ENCODE measurements at places on chromosomes 5 and 9.

- no peak for DNase-seq
Observed at GRCh38 chr5:66812291-66812690, 216.1 kb downstream of the MAST4 start.

DNA sequence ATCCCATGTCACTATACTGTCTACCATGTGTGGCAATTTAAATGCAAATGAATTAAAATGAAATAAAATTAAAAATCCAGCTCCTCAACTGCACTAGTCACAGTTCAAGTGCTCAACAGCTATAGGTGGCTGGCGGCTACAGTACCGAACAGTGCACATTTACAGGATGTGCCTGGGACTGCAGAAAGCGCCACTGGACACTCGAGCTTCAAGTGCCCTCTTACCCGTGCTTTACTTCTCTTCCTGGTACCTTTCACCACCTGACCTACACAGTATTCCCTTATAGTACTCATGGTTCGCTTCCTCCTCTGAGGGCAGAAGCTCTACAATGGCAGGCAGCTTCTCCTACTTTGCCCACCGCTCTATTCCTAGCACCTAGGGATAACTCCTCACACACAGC lies 166.6 kb downstream of the FANCC start:
- no peak for DNase-seq

DNA sequence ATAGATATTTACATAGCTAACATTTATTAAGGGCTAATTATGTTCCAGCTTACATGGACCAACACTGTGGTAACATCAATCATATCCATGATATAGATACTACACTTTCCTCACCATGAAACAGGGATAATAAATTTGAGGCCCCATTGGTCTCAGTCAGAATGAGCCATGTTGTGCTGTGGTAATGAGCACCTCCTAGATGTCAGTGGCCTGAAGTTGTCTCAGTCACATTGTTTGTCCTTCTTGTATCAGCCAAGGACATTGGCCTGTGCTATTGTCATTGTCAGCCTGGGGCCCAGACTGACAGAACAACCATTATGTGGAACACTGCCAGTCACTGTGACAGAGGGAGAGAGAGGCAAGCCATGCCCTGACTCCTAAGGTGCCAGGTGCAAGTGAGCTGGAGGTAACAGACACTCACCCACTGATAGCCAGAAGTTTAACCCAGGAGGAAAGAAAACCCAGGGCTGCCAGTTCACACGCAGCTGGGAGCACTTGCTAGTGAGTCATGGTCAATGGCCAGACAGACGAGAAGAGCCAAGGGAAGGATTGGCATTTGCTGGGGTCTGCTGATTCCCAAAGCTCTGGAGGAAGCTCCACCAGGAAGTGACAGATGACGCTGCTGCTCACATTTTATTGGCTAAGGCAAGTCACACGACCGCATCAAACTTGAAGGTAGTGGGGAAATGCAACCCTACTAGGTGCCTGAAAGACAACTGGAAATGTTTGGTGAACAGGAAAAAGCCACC lies 224.2 kb downstream of the MELK start:
- no peak for DNase-seq

DNA sequence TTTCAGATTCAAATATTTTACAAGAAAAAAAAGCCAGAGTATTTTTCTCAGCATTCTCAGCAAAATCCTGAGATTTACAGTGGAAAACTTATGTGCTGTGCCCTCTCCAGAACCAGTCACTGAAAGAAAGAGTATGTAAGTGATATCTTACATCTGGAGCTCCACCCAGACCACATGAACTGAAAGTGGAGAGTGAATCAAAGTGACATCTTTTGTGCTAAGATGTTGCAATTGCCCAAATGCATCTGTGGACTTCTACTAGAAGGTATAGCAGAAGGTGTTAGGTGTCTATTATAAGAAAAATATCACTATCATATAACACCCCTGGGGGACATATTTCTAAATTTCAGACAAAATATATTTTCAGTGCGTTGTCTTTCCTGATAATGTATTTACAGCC lies 49.0 kb upstream of the RIC1 start:
- peak; percentile 34 for DNase-seq

GRCh38 chr9:99859243-99859980 lies 37.7 kb downstream of the NR4A3 start:
- DNase-seq = no peak

- DNase-seq = no peak
Observed at GRCh38 chr5:173830421-173830820, 57.7 kb upstream of the CPEB4 start.

DNA sequence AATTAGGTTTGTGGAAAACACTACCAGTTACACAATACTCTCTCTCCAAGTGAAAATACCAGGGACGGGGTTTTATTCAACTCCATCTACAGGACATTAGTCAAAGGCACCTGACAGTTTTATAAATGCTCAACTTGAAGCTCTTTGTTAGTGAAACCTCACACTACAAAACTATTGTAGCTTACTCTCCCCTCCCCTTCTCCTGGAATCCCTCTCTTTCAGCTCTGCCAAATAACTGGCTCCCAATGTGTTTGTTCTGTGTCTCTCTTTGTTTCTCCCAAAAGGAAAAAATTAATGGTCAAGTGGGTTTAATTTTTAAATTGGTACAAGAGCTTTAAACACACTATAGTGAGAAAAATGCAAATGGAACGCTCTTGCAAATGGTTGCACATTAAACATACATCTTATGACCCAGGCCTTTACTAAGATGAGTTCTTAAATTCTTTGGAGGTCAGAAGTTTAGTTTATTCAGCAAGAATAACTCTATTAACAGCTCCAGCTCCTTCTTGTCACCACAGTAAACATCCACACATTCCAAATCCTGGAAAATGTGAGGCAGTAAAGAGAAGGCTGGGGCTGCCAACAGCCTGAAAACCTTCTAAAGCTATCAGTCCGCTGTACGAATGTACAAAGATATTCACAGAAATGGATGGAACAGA lies 48.4 kb downstream of the ZNF608 start:
- no peak for DNase-seq

- no peak for DNase-seq
Observed at GRCh38 chr5:82386576-82386975, 108.4 kb upstream of the RPS23 start.

DNA sequence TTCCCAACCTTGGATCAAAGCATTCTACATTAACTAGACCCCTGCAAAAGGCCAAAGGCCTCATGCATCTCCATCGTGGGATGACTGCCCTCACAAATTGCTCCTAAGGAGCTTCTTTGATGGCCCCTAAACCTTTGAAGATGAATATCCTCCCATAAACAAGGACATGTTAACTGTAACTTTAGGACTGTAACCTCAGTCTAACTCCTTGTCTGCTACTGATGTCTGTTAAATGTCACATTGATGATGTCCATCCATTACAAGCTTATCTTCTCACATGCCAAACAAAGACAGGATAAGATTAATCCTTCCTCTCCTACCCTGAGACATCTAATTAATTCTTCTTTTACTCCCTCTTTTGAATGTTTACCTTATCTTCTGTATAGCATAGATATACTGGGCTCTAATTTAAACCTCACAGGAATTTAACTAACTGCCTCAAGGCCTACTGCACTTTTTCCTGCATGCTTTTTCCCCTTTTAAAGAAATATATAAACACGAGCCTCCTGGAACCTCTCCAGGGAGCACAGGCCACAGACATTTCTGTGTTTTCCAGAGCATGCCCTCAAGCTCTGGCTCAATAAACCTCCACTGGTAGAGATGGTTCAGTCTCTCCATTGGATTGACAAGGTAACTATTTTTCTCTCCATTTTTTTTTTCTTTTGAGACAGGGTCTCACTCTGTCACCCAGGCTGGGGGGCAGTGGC lies 90.6 kb upstream of the SLC25A48 start:
- no peak for DNase-seq

DNA sequence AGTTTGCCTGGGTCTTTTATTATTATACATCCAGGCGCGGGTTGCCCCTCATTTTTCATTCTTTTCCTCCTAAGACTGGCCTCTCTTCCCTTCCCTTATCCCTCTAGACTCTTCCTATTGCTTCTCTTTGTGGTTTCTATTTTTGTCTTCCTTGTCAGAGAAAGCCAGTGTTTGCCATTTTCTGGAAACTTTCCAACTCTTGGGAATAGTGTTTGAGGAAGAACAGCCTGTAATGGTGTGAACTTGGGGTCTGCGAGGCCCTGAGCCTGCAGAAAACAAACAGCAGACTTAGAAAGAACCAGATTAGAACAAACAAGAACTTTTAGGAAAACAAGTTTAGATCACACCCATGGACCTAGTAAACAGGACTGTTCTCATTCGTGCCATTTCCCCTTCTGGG lies 15.5 kb downstream of the PRKACG start:
- no peak for DNase-seq

DNA sequence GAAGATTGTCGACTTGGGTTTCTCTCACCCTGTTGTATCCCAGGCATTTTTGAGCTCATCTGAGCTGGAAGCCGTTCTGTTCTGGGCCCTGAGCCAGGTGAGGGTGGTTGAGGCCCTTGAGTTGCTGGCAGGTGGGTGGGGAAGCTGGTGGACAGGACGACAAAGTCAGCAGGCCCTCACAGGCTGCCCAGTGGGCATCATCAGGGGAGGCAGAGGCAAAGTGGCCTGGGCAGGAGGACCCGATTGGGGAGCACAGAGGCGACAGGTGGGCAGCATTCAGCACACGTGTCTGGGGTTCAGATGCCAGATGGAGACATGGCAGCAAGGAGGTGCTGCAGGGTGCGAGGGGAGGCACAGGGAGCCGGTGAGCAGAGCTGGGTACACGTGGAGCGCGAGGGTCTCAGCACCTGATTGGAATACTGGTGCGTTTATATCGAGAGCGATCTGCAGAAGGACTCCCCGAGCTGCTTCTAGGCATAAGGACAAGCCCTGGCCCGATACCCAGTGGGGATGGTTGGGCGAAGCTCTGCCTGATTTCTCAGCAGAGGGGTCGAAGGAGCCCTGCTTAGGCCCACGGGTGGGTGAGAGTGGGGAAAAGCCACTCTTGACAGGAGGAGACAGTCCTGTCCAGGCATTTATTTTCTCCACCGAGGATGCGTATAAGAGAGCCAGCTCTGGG lies 49.0 kb upstream of the SUSD3 start:
- no peak for DNase-seq

GRCh38 chr5:139394654-139395566 lies at the start of gene PROB1:
TSS of gene PROB1 (minus strand) at chr5:139395104. CDS start at chr5:139395081, 23 bp downstream.
- DNase-seq = no peak

DNA sequence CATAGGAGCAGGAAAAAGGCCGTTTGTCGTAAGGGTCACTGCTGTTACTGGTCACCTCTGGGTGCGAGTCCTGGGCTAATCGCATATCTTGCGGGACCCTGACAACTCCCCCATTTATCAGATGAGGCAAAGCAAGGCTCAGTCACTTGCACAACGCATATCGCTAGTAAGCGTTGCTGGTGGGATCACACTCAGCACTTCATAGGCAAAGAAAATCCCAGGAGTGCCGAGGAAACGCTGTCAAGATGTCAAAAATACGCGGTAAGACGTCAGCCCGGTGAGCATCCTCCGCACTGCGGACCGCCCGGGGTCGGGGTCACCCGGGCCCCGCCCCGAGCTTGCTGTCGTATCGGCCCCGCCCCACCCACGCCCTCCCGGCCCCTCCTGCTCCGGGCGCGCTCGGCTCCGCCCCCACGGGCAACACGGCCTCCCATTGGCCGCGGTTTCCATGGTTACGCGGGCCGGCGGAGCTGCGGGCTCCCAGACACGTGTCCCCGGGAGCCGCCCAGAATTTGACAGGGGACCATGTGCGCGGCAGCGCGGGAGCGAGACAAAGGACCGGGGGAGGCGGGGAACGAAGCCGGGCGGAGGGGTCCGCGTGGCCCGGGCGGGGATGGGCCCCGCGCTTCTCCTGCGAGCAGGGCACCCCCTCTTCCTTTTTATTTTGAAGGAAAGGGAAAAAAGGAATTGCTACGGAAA lies 80.2 kb upstream of the IER5L start:
- peak; percentile 88 for DNase-seq

GRCh38 chr9:9645006-9645405 lies 967.8 kb downstream of the PTPRD start:
- DNase-seq = no peak

GRCh38 chr9:29556317-29556716 lies 1983.0 kb upstream of the C9orf72 start:
- DNase-seq = no peak

DNA sequence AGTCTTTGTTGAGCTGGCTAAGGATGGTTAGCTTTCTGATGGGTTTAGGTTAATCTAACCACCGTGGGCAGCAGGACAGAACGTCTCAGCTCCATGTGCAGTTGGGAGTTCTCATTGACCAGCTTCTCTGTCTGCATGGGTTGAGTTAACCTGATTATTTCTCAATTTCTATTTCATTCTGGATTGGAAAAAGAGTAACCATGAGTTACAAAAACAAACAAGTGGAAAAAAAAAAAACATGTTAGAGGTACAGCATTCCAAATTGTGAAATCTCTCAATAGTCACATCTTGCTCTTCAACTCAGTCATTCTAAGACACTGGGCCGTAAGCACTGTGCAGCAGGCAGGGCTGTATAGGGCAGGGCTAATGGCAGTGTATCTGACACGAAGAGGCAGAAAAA lies 343.7 kb upstream of the KLF4 start:
- DNase-seq = no peak

- DNase-seq = no peak
Observed at GRCh38 chr5:132375957-132376356, 6.4 kb downstream of the SLC22A5 start.

GRCh38 chr9:92715488-92716231 lies 45.7 kb upstream of the IPPK start:
- DNase-seq = no peak

- DNase-seq = no peak
Observed at GRCh38 chr9:110125207-110125751, 82.7 kb downstream of the C9orf152 start.

DNA sequence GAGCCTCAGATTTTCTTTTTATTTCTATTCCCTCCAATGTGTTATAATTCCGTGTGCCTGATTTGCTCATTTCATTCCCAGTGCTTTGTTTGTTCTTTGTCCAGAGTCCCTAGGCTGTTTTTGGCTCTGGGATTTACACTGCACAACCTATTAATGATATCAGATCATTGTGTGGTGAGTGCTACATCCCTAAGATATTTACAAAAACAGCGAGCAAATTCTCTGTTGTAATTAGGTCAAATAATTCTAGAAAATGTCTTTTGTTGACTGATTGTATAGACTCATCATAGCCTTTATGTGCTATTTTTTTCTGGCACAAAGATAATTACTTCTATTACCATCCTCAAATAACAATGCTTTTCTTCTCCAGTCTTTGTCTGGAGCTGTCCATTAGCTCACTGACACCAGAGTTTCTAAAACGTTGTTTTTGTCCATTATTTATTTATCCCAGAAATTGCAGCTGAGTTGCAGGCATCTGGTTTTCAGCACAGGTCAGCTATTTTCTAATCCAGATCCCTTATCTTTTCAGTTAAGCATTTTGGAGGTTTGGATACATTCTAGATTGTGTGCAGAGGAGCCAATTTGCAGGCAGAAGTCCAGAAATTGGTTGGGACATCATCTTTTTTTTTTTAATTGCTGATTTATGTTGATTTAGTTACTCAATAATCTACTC lies 379.9 kb upstream of the DMAC1 start:
- no peak for DNase-seq

GRCh38 chr9:125561509-125562148 lies 145.4 kb downstream of the MAPKAP1 start:
- peak; percentile 25 for DNase-seq

DNA sequence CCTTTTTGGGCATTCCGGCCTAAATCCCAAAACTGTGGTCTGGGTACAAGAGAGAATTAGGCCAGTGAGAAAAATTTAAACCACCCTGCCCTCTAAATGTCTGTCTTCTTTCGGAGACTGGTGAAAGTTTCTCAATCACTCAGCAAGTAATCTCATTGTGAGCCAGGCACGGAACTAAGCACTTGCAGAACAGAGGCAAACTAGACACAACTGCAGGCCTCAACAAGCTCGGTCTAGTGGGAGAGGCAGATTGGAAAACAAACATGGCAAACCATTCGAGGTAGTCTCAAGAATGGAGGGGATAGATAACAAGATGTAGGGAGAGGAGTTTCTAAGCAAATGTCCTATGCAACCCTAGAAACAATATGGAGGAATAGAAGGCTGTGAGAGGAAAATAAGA lies 8.9 kb upstream of the C5orf58 start:
- no peak for DNase-seq

All from activated CD4-positive, alpha-beta T cell treated with anti-CD3 and anti-CD28 coated beads, Interleukin-2, amount 50 U/mL, for 16 hours (primary cell).